ENCODE measurements at places on chromosomes 2 and 18.

GRCh38 chr2:235505181-235505741, 11.4 kb downstream of the AGAP1 start:
- no peak for DNase-seq

- no peak for DNase-seq
Measured at GRCh38 chr2:20224716-20225293, at the start of gene SDC1. Gene SDC1 (minus strand): TSS chr2:20225130. CDS start chr2:20224867, 263 bp downstream.

GRCh38 chr2:184444217-184444616, 154.1 kb upstream of the ZNF804A start:
- DNase-seq = no peak

GRCh38 chr2:234404957-234405356, 91.9 kb downstream of the ARL4C start:
- DNase-seq = no peak

- no peak for DNase-seq
Measured at GRCh38 chr2:65878011-65878340, 445.6 kb upstream of the SPRED2 start.
